ENCODE measurements at places on chromosomes 6 and 20.

- no peak for DNase-seq
Observed at GRCh38 chr6:144580771-144581170, 295.6 kb downstream of the UTRN start.

DNA sequence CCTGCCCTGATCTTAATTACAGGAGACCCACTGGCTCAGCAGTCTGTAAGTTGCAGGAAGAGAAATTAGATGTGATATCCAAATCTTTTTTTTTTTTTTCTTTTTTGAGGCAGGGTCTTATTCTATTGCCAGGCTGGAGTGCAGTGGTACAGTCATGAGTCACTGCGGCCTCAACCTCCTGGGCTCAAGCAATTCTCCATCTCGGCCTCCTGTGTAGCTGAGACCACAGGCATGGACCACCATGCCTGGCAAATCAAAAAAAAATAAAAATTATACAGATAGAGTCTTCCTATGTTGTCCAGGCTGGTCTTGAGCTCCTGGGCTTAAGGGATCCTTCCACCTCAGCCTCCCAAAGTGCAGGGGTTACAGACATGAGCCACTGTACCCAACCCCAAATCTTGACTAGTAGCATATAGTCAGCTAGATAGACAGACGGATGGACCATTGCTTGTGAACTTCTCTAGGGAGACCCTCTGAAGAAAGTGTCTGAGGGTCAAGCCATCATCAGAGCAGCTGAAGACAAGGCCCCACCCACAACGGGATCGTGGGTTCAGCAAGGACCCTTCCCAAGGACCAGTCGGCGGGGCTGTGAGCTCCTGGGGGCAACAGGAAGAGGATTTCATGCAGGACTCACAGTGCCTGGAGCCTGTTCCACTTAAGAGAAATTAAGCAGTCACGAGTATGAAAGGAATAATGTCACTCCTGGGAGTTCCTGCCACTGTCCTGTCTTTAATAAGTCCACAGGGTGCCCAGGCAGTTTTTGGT is 222.7 kb downstream of the ANKRD60 start:
- no peak for DNase-seq

- DNase-seq: no peak
Observed at GRCh38 chr6:4610256-4610655, 165.9 kb upstream of the CDYL start.

DNA sequence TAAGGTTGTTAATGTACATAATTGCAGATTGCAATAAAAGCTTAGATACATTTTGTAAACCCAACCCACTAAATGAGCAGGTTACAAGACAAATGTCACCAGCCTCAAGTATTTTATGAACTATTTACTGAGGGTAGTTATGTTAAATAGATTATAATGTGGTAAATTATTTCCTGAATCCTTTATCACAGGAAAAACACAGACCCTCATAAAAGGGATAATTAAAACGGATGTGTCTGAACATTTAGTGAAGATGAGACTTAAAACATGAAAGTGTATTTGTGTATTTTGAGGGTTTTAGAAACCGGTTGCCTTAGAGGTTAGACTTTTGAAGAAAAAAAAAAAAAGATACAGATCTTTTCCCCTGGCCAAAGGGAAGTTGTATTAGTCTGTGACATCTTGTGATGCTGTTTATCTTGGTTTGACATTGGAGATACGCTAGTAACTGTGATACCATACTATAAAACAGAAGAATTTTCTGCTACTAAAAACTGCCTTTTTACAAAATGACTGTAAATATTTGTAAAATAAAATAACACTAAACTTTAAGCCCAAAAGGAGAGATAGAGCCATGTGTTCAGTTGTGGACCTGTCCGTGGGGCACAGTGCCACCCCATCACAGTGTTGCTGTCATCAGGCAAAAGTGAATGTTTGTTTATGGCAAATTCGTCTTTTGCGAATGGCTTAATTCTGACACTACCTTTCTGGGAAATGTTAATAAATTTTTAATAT is 9.7 kb downstream of the DYNLT1 start:
- DNase-seq: no peak

DNA sequence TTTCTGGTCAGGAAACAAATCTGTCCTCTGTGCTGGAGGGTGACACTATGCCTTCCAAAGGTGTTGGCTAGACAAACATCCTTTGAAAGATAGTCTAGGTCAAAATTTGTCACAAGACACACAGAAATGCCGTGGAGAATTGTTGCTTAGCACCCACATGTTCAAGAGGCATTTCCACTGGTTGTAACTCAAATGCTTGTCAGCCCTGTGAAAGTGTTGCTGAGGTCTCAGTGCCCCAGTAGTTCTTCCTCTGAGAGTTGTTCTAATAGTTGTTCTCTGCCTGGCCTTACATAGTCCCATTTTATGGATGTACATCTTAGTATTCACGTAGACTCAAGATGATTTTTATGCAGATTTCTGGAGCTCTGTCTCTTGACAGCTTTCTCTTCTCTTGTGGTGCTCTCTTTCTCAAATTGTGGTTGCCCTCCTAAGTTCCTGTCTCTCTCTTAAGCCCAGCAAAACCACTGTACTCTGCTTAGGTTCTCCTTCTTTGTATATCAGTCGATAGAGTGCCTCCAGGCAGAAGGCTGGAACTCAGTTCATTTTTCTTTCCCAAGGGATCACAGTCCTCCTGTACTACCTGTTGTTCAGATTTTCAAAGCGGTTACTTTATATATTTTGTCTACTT is 39.5 kb upstream of the REV3L start:
- DNase-seq: no peak

DNA sequence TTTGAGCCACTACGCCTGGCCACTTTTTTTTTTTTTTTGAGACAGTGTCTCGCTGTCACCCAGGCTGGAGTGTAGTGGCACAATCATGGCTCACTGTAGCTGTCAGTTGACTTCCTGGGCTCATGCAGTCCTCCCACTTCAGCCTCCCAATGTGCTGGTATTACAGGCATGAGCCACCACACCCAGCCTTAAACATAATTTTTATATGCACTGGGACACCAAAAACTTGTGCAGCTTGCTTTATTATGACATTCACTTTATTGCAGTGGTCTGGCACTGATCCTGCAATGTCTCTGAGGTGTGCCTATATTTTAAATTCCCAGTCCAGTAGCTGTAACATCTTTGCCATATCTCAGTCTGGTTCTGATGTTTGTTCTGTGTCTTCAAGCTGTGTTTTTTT is 34.7 kb downstream of the KAT14 start:
- DNase-seq: no peak

GRCh38 chr6:135148889-135149288 is 32.2 kb upstream of the MYB start:
- DNase-seq: no peak

GRCh38 chr6:29631209-29631810 is 1.7 kb downstream of the GABBR1 start:
- no peak for DNase-seq

DNA sequence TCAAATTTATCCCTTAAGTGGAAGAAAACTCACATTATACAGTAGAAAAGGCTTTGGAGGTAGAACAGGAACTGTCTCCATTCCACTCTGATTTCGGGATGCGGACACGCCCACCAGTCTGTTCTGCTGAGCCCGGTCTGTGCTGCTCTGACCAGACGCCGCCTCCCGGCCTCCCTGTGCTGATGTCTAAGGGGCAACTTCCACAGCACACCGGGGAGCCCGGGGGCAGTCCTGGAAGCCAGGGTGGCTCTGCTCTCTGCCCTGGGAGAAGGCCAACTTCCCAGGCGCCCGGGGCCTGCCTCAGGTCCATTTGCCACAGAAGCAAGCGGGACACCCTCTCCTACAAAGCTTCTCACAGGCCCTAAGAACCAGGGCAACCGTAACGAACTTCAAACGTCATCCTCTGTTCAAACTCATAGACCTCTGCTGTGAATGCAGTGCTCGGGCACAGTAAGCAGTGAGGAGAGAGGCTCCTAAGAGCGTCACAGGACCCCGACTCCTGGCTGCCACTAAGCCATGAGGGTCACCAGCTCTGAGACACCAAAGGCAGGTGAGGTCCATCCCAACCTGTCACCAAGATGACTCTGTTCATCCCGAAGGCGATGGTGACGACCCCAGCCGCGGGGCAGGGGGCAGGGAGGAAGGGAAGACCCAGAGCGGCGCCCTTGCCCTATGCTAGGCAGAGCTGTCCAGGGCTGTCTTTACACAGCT is 5.6 kb downstream of the TAF4 start:
- DNase-seq: no peak

DNA sequence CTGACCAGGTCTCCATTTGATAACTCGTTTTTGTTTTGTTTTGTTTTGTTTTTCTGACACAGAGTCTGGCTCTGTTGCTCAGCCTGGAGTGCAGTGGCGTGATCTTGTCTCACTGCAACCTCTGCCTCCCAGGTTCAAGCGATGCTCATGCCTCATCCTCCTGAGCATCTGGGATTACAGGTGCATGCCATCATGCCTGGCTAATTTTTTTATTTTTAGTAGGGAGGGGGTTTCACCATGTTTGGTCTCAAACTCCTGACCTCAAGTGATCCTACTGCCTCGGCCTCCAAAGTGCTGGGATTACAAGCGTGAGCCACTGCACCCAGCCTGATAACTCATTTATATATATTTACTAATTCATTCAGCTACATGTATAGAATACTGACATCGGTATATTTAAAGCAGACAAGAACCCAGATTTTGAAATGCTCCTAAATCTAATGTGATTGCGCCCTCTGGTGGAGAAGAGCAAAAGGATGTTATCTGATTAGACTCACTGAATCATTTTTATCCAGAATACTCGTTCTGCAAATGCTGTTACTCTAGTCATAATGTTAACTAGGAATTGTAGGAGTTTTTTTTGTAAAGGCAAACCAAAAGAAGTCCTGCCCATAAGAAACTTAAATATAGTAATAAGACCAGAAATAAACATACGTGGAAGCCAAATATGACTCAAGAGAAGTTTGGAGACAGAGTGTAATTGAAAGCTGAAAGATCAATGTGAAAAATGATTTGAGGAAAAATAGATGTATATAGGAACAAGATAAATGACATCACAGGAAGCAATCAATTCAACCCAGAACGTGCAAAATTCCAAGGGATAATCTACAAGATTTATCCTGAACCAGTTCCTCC is 5.3 kb upstream of the COL12A1 start:
- DNase-seq: no peak

DNA sequence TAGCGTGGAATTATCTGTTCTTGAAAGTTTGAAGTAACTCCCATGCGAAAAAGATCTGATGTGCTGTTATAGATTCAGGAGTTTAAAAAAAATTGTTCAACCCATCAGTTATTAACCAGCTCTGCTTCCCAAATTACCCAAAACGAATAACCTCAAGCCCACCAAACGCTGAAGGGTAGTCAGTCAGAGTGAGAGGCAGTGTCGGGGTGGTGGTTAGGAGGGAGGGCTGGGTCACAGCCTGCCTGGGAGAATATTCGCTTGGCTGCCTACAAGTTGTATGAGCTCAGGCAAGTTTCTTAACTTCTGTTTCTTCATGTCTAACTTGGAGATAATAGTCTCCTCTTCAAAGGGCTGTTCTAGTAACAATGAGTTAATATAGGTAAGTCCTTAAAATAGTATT is 114.6 kb downstream of the JPH2 start:
- DNase-seq: no peak

DNA sequence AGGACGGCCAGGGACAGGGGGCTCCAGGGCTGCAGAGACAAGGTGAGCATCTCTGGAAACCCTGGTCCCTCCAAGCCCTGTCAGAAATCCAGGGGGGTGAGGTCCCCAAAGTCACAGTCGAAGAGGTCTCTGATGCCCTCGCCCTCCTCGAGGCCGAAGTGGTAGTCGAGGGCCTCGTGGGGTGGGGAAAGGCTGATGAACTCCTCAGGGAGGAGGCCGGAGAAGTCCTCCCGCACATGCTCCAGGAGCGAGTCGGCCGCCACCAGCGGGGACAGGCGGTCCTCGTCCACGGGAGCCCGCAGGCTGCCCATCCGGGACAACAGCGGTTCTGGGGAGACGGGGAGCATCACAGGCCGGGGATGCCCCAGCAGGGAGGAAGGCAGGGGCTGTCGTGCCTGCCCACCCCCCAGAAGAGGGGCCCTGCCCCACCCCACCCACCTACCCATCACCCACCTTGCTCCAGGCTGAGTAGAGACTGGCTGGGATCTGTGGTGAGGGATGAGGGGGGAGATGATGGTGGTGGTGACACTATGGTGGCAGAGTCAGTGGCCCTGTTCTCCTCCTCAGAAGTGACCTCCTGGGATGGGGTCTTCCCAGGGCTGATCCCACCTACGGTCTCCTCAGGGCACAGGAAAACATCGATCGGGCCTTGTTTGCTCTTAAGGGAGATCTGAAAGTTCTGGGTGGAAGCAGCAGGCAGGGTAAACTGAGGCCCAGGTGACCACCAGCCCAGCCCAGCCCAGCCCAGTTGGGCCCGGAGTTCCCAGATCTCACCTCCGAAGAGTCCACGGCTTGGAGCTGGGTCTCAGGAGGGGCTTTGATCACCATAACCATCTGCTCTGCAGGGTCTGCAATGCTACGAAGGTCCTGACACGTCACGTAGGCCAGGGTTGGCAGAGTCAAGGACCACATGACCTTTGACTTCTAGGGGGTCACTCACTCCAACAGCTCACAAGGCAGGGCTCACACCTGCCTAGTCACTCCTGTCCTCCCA is 2.7 kb upstream of the NECAB3 start:
- DNase-seq: no peak

- DNase-seq: no peak
Observed at GRCh38 chr20:39700528-39700927, 738.4 kb downstream of the DHX35 start.

DNA sequence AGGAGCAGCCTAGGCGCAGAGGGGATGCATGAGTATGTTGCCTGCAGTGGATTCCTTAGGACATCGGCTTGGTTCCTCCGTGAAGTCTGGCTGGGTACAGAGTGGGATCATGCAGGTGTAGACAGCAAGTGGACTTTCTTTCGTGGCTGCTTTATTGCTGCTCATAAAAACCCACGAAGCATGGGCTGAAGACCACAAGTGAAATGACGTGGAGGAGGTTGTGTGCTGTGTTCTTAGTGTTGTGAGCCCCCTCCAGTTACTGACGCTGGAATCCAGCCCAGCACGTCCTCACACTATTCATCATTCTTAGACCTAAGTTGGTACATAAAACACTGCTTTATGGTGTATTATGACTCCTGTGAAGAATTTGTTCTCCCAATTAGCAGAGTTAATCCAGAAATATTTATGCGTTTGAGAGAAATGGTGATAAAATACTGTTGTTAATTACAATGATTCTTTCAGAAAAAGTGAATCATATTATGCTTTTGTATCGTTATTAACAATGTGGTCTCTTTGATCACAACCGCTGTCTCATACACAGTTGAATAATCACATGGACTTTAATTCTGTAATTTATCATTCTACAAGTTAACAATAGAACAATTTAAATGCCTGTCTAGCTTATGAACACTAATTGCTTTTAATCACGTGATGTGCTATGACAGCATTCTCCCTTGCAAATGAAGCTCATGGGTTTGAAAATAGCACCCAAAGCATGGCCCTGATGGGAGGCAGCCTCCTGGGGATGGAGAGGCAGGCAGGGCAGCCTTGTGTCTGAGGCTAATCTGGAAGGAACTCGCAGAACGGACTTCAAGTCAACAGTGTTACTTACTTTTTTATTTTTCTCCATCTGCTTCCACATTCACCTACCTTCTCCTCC is 233.9 kb upstream of the SYNDIG1 start:
- no peak for DNase-seq

GRCh38 chr6:53917464-53917842 is 122.6 kb downstream of the LRRC1 start:
- DNase-seq: no peak

- DNase-seq: no peak
Observed at GRCh38 chr6:44272999-44273566, 2.8 kb downstream of the TMEM151B start.

- DNase-seq: no peak
Observed at GRCh38 chr20:25273541-25274358, 25.9 kb downstream of the PYGB start.
